EL (cell line): ENCODE measurements at places on chromosomes 7 and 10.

DNA sequence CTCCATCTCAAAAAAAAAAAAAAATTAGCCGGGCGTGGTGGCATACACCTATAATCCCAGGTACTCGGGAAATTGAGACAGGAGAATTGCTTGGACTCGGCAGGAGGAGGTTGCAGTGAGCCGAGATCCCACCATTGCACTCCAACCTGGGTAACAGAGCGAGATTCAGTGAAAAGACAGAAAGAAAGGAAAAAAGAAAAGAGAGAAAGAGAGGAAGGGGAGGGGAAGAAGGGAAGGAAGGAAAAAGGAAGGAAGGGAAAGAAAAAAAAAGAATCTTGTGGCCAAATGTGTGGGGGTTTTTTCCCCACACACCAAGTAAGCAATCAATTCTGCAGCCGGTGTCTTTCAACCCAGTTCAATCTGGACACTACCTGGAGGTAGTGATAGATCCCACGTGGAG is 9.0 kb upstream of the NAT16 start:
- no peak for DNase-seq

DNA sequence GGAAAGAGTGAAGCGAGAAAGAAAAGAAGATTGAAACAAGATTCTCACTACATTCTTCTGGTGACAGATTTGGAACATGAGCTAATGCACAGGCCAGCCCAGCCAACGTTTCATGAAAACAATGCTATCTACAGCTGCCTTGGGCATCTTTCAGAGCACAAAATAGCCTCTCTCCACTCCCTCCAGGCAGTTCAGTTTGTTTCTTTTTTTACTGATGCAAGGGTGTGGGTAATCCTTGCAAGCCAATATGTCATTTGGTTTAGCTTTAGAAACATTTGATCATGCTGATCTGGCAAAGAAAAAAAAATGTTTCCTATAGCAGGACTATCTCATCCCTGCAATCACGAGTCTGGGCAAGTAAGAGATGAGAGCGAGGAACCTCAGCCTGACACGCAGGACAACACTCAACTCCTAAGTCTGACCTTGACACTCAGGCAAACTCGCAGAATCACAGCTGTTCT is 35.9 kb downstream of the SVIL start:
- DNase-seq, result no peak

DNA sequence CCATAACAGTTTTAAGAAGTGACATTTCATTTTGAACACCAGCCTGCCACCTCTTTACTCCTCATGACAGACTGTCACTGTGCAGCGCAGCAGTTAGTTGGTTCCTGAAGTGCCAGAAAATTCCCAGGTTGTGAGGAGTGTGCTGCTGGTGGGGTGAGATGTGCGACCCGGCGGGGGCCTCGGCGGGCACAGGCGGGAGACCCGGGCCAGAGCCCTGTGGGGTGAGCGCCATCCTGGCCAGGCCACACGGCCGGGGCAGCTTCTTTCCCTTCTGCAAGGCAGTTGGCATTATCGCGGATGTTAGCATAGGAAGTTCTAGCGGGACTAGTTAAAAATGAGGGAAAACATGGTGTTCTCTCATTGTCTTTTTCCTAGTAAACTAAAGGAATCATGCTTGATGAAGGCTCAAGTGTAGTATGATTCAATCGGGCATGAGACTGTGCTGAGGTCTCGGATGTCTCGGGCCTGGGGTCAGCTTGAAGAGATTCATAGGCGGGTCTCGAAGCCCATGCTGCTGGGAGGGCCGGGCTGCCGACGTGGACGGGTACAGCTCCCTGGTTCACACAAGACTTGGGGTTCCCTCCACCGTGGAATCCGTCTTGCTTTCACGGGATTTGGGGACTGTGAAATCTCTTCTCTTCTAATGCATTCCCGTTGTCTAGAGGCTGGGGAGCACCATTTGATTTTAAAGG is 56.1 kb downstream of the MGMT start:
- no peak for DNase-seq

DNA sequence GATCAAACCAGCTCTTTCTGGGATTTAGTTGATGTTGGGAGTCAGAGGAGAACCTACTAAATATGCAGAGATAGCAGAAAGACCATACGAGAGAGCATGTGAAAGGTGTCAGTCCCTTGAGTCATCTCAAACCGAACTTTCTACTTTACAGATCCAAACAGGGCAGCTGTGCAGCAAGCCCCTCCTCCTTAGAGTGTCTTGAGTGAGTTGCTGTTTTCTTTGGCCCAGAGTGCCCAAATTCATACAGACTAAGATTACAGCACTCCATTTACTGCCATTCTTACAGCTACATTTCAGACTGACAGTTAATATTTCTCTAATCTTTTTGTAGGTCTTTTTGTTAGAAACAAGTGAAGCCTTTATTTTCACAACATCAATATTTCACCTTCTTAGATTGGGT is 53.4 kb downstream of the NRCAM start:
- DNase-seq, result no peak

GRCh38 chr7:35521941-35522340 is 173.0 kb downstream of the HERPUD2 start:
- DNase-seq, result no peak

DNA sequence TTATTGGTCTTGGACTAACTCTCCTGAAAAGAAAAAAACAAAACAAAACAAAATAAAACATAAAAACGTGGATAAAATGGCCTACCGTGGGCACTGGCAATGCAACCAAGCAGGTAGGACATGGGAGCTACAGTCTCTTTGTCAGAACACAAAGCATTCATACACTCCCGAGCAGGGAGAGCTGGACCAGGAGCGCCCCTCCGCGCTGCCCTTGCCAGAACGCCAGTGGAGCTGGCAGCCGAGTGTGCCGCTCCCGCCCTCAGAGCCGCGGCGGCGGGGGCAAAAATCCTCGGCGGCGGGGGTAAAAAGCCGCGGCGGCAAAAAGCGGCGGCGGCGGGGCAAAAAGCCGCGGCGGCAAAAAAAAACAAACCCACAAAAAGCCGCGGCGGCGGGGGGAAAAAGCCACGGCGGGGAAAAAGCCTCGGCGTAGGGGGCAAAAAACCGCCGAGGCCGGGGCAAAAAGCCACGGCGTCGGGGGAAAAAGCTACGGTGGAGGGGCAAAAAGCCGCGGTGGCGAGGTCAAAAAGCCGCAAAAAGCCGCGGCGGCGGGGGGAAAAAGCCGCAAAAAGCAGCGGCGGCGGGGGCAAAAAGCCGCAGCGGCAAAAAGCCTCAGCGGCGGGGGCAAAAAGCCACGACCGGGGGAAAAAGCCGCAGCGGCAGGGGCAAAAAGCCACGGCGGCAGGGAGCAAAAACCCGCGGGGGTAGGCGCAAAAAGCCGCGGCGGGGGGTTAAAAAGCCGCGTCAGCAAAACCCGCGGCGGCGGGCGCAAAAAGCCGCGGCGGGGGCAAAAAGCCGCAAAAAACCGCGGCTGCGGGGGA is 418.1 kb downstream of the ZNF716 start:
- DNase-seq, result no peak

DNA sequence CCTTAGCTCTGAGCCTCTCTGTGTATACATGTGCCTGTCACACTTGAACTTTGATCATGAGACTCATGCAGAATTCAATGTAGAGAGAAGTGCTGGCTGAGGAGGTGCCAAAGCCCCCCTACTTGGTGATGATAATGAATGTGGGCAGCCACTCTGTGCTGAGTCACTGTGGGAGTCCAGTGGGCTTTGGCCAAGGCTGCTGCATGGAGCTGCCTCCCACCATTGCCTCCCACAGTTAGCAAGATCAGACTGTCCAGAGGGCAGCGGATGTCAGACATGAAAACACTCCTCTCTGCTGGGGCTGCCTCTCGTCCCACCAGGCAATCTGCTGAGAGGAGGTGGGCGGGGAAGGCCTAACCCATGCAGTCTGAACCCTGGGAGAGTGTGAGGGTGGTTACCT is 180.3 kb downstream of the SH2D4B start:
- no peak for DNase-seq

- peak; percentile 14 for DNase-seq
These were observed 194.1 kb downstream of the INHBA start for GRCh38 chr7:41508755-41509154.

GRCh38 chr7:10643545-10643944 is 330.1 kb upstream of the PHF14 start:
- DNase-seq, result no peak

DNA sequence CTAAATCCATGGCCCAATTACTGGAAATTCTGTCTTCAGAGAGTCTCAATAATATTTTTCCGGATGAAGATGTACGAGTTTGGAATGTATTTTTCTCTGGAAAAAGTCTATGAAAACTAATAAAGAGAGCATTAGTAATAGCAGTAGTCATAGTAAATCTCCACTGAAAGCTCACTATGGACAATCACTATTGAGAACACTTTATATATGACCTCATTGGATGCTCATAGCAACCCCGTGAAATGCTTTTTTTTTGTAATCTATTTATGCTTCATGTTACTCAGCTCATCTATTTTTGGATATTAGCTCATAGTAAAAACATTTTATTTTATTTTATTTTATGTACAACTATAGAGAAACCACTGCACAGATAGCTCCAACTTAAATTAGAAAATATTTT is 94.3 kb upstream of the MYO3A start:
- no peak for DNase-seq

DNA sequence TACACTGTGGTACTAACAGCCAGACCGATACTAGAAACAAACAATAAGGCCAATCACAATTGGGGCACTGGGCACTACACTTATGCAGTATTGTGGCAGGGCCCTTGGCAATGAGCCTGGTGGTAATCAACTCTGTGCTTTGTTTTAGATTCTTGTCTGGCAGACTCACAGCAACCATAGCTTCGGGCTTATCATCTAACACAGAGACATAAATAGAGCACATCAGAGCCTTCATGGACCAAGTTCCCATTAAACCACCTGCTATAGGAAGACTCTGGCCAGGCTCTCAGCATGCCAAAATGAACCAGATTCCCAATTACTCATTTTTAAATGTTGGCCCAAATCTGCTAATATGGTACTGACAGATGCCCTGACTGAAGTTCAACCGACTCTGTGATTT is 218.6 kb downstream of the DGKI start:
- DNase-seq, result no peak

DNA sequence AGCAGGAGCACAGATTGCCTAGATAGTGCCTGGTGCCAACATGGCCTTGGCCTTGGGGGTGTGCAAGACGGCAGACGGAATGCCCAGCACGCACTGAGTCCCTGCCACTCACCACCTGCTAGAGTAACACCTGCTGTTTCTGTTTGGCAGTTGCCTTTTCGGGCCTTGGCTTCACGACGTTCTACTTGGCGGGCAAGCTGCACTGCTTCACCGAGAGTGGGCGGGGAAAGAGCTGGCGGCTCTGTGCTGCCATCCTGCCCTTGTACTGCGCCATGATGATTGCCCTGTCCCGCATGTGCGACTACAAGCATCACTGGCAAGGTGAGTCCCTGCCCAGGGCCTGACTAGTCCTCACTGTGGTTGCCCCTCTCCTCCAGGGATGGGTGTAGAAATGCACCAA is 118.0 kb downstream of the PLPP4 start:
- no peak for DNase-seq

- no peak for DNase-seq
These were observed 1050.0 kb upstream of the GHITM start for GRCh38 chr10:83089335-83089734.

- no peak for DNase-seq
These were observed 25.9 kb downstream of the ADCY1 start for GRCh38 chr7:45599851-45600706.

DNA sequence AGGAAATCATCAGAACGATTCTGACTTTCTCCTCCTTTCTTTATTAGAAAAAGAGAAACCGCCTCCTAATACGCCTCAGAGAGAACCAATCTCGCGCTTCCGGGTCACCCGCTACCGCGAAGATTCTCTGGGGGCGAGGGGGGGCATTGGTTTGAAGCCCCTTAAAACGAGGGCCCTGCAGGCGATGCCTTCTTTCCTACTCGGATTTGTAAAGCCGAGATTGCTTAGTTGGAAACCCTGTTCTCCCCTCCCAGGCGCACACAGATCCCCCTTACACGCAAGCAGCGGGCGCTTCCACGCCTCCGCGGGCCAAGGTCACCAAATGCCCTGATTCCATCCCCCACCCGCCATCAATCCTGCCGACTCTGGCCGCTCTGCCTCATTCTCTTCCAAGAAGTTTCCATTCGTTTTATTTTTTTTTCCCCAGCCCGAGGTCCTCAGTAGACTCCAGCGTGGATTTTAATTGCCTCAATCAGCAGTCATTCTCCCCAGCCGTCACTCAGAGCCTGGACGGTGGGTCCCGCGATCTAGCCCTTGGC is 1.1 kb upstream of the GAD2 start:
- DNase-seq, result no peak

GRCh38 chr7:29247224-29247962 is 52.8 kb downstream of the CHN2 start:
- DNase-seq, result no peak

DNA sequence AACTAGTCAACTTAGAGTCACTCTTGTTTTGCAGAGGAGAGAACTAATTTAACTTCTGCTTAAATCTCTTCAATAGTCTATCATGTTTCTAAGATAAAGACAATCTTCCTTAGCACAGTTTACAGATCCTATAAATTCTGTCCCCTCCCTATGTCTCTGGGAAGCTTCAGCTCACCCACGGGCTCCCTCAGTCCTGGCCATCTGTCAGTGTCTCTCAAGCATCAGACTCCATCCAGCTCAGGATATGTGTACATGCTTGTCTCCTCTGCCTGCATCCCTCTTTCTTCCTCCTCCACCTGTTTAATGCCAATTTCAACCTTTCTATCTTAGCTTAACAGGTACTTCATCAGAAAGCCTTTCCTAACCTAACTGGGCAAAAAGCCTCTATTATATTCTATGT is 177.1 kb upstream of the PTER start:
- no peak for DNase-seq

DNA sequence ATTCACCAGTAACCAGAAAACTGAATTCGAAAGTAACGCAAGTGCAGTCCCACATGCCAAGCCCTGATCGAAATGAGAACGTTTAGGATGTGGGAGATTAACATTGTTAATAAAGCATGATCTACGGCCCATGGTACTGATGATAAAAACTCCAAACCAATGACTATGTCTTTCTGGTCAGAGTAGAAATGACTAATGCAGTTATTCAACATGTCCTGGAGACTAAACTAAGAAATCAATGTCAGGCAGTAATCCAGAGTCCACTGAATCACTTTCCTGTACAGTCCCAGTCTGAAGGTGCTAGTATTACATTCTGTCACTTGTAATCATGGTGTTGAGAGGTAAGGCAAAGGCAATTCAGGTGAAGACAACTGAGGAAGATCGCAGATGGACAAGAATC is 14.4 kb downstream of the NPSR1 start:
- DNase-seq, result peak; percentile 53

DNA sequence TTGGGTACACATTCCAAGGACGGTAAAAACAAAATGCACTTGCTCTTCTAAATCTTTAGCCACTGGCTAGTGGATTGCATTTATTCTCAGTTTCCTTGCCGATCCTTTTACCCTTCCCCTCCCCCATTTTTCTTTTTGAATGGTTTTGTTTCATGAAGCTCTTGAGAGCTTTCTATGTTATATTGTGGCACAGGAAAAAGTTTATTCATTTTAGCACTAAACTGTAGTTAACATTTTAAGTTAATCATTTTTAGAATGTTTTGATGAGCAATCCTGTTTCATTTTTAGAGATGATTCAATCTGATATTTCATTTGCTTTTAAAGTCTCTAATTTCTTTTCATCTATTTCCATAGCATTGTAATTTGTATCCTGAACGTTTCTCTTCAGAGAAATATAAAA is 24.0 kb downstream of the ZEB1 start:
- DNase-seq, result no peak

- DNase-seq, result no peak
These were observed 453 bp downstream of the SFMBT2 start for GRCh38 chr10:7410301-7410861.
